ENCODE measurements at places on chromosomes 3 and 15.
A peak's percentile ranks its signal among the peaks of the same experiment; 100 is the strongest.

GRCh38 chr3:192011137-192011536 is 550.2 kb downstream of the PYDC2 start:
- no peak for ATAC-seq

DNA sequence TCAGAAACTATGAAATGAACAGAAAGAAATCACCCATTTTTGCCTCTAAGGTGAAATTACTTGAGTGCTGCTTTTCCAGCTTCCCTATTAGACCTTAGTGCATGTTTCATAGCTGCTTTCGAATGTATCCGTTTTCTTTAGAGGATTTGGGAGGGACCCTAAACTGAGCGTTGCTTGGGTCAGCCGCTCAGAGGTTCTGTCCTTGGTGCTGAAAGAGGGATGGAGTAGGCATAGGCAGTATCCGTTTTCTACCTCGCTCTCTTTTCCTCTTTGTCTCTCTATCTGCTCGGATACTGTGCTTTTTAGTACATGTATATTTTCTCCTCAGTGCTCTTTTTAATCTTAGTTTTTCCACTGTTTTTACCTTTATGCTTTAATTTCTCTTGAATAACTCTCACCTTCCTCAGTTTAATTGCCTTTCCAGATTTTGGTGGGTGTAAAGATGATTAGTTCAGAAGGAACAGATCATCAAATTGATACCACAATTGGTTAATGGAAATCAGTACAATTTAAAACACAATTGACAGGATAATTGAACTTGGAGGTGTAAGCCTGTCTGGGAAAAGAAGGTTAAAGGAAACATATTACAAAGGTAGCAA is at the start of gene DRD3:
Gene DRD3 (minus strand): TSS at position 283 of the 599 bp plus-strand sequence. CDS start 7,060 bp downstream, outside the sequence.
- ATAC-seq, result peak; percentile 79

DNA sequence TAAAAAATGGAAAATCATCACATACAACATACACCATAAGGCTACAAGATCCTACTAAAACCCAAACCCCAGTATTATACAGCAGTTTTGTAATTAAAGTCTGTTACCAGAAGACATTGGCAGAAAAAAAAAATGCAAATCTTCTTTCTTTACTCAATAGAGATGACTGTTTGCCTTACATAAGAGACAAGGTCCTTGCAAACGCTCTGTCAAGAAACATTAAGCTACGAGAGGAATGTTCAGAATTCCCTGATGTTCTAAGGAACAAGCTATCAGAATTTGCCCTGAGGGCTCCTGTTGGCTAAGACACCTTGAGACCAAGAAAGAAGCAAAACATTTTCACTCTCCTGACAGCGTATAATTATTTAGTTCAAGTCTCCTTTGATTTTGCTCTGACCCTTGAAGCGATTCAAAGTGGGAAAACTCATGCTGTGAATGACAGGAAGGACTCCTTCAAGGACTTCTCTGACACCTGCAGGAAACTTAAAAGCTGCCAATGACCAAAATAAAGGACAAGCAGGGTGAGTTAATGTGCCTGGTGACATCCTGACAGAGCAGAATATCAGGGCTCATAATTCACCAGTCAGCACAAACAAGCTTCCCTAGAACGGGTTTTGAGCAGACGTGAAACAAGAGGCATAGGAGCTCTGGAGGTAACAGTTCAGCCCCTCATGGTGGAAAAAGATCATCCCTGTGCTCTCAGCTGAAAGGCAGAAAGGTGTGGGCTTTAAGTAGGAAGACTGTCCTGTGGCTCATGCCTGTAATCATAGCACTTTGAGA is 2.5 kb downstream of the SCAMP2 start:
- ATAC-seq, result no peak

DNA sequence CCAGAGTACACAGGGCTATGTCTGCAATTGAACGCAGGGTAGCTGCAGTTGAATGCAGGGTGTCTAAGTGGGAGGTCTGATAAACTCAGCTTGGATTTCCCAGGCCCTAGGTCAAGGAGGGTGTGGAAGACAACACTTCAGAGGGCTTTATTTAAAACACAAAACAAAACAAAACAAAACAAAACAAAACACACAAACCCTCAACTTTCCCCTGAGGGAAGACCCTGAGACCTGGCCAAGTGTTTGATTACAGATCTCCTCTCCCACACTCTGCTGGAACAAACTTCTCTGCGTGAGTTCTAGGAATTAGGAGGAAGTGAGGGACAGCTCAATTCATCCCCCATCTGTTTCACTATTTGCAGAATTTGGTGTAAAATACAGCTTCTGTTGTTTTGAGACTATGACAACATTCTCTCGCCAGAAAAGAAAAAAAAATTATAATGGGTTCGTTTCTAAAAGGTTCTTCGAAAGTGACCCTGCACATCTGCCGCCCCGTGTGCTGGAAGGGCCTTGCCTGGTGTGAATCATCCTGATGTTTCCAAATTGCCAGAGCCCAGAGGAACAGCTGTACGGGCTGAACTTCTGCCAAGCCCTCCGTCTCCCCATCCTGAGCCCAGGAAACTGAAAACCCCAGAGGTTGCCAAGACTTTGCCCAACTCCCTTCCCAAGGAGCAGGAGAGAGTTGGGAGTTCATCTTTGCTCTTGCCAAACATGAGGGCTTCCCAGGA is 73.3 kb upstream of the RAD18 start:
- no peak for ATAC-seq

GRCh38 chr3:100781301-100781700 is 72.0 kb downstream of the TFG start:
- ATAC-seq, result no peak

- no peak for ATAC-seq
Observed at GRCh38 chr15:70192041-70192440, 94.3 kb upstream of the TLE3 start.

DNA sequence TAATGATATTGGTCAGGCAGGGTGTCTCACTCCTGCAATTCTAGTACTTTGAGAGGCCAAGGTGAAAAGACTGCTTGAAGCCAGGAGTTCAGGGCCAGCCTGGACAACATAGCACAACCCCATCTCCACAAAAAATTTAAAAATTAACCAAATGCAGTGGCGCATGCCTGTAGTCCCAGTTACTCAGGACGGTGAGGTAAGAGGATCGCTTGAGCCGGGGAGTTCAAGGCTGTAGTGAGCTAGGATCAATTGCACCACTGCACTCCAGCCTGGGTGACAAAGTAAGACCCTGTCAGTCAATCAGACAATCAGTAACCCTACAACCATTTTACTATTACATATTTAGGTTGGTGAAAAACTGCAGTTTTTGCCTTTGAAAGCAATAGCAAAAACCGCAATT is 43.0 kb downstream of the RBM15B start:
- no peak for ATAC-seq

DNA sequence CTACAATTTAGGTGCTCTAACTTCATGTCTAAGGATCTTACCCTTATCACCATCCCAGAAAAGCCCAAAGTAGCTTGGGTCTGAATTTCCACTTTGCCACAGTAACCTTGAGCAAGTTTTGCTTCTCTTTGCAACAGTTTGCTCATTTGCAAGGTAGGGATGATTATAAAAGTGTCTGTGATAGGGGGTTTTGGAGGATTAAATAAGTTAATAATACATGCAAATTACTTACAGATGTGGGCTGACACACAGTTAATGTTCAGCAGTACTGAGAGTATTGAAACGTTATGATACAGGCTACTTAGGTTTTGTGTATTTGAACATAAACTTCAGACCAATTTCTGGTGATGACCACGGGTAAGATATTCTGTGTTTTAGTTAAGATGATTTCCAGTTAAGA is 444.7 kb upstream of the TPRG1 start:
- no peak for ATAC-seq

DNA sequence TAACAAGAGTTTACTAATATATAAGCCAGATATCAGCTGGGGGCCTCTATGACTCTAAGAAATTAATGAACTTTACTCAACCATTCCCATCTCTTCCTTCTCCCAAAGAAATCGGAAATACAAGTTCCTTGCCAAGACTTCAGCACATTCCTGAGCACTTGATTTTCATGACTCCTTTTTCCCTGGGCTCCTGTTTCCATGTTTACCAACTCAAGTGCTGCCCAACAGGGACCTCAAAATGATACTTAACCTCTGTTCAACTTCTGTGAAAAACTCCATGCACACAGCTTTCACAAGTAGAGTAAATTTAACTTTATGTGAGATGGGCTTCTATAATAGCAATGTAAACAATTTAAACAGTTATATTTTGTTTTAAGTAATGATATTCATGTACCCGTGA is 315.8 kb upstream of the CDIN1 start:
- no peak for ATAC-seq

- ATAC-seq, result no peak
Observed at GRCh38 chr3:36214460-36214859, 165.8 kb upstream of the STAC start.
